ENCODE measurements at places on chromosomes 1 and 21.

- DNase-seq, result no peak
Measured at GRCh38 chr1:240280560-240281322, 189.1 kb downstream of the FMN2 start.

GRCh38 chr1:51768971-51769588, 109.4 kb downstream of the NRDC start:
- peak; percentile 44 for DNase-seq

DNA sequence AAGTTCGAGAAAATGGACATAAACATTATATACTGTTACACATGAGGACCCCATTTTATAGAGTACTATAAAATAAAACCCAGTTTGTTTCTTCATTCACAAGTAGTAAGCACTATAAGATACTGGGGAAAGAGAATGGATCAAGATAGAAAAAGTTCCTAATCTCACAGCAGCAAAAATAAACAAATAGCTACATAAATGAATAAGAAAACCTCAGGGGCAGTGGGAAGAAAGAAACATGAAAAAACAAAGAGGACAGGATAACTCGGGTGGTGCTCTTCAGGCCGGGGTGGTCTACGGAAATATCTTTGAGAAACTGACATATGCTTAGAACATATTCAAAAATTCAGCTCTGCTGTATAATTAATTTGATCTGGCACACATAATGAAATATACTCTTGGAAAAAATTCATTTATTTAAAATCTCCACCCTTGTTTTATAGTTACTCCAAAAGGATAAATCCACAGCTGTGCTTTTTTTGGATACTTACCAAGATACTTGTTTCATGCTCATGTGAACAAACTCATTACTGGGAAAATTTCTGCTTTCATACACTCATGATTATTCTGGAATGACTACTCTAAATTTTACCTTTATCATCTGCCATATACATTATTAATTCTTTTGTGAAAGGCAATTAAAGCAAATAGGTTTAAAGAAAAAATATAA, 20.0 kb downstream of the CEP170 start:
- no peak for DNase-seq

GRCh38 chr1:230277201-230278025, 148.7 kb downstream of the PGBD5 start:
- no peak for DNase-seq

GRCh38 chr1:224203243-224204016, 20.4 kb downstream of the DEGS1 start:
- no peak for DNase-seq

DNA sequence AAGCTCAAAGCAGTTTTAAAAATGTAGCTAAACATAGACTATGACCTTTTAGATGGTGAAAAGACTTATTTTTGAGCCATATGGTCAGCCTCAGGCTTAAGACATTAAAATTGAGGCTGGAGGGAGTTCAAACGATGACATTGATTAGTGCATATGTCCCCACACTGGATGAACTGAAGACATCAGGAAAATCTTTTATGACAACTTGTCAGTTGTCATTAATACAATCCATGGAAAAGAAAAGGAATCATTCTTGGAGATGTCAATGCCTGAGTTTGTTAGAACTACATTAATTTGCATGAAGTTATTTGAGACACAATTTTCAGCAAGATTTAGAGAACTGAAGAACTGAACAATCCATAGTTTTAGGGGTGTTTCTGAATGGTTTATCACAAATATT, 349.9 kb downstream of the COL11A1 start:
- DNase-seq, result no peak

DNA sequence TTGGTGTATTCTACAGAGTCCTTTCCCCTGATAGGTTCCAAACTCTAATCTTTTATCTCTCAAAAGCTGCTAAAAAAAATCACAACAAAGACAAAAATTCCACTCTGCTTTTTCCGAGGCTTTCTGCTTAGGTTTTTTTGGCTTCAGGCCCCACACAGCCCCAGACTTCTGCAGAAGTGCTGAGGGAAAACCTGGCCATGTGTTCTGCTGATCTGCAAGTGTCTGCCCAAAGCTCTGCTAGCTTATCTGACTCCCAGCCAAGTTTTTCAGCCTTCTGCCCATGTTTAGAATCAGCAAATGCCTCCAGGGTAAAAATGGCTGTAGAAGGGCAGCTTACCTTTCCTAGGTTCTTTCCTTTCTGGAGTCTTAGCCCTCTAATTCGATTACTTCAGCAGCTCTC, 28.4 kb downstream of the DISP3 start:
- no peak for DNase-seq

DNA sequence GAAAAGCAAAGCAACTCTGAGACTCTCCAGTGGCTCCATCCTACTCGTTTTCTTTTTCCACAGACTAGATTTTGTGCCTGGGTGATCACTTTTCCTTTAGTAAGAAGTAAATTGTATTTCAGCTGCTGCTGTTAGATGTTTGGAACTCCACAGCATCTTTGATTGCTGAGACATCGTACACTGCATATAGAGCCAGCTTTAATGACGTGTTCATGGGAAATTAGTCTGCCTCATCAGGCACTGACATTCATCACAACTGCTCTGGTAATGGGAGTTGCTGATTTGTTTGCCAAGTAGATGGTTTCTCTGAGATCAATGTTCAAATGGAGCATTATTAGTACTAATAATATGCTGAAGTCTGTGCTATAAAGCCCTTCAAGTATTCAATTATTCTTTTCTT, 573.8 kb upstream of the NR5A2 start:
- no peak for DNase-seq

DNA sequence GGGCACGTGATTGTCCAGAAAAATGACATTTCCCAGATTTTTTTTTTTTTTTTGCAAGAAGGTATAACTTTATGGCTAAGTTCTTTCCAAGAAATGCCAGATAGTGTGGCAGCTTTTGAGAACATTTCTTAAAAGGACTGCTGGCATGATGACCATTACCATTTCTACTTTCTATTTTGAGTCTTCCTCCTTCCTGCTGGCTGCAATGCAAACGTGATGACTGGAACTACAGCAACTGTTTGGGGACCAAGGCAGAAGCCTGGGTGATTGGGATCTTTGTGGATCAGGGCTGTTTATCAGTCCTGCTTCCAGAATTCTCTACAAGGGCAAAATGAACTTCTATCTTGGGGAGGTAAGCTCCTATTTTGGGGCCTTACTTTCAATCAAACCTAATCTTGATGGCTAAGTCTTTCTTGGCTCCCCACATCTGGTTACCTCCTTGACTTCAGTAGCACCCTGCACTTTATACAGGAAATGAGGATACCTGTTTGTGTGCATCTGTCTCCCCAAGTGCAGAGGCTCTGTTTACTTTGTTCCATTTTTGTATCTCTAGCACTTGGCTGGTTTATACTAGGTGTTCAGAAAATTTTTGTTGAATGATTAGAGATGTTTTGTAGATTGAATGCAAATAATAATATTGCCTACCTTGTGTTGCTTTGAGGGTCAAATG, 3.7 kb upstream of the DDX20 start:
- DNase-seq, result no peak

- no peak for DNase-seq
Measured at GRCh38 chr1:193408782-193409293, 222.4 kb upstream of the B3GALT2 start.

DNA sequence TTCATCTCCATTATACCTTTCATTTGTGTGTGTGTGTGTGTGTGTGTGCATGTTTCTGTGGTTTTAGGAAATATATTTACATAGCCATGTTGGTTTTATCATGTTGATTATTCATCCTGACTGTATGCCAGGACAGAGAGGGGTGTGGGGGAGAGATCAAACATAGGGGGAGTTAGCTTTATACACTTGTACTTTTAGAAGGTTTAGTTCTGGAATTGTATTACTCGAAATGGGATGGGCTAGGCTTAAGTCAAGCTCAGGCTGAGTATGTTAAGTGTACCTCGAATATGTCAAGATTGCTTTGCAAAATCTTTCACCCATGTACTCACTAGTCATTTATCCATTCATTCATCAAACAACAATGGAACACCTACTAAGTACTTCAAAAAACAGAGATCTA, 123.3 kb downstream of the HMCN1 start:
- no peak for DNase-seq

GRCh38 chr1:225915538-225915991, 8.5 kb downstream of the PYCR2 start:
- DNase-seq, result no peak

DNA sequence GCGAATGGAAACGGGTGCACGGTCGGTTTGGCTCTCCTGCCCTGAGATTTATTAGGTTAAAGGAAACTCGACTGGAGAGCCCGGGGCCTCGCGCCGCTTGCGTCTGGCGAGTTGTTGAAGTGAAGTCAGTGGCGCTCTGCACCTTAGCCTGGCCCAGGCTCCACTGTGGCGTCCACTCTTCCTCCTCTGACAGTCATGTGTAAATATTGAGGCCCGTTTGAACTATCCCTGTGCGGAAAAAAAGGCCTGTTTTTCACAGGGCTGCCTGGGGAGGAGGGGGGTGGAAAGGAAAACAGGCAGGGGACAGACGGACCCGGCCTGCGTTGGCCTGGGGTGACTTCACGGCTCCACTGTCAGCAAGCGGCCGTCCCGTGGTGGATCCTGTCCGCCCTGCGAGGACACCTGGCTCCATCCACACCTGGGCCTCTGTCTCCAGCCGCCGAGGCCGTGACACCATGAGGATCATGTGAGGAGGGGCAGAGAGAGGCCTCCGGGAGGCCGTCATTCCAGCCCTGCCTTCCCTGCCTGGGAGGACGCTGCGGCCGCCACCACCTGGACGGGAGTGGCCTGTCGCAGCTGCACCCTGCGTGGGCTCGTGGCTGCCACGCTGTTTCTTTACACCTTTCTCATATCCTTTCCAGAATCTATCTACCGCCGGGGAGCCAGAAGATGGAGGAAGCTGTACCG, 59.8 kb downstream of the FAAP20 start:
- DNase-seq, result no peak

GRCh38 chr1:116177861-116178260, 66.7 kb downstream of the MAB21L3 start:
- DNase-seq, result no peak

DNA sequence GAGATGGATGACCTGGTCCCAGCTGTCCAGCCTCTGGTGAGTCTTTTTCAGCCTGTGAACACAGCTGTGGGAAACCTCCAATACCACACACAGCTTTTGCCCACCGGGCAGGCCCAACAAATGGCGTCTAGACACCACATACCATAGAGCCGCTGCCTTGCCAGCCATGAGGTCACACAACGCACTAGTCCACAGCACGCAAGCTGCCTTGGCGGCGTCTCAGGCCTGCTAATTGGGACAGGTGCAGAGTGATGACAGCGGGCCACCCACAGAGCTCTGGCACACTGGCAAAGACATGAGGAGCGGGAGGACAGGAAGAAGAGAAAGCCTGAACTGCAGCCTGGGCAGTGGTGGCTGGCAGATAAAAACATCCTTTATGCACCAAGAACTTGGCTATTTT, 125.5 kb downstream of the ADAMTS1 start:
- no peak for DNase-seq

DNA sequence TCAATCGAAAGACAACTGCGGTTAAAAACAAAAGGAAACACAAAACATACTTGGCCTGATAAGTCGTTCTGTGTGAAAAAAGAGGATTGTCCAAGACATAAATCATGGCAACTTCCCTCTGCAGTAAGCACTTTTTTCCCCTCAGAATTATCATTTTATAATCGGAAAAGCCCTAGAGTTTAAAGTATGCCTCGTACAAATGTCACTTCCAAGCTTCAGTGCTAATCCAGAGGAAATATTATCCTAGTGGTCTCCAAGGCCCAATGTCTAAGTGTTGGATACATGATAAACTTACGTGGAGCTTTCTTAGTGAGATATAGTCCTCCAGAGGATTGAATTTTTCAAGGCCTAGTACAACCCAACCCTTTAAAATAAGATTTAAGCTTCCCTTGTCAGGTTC, 11.2 kb upstream of the NTMT2 start:
- DNase-seq, result no peak

DNA sequence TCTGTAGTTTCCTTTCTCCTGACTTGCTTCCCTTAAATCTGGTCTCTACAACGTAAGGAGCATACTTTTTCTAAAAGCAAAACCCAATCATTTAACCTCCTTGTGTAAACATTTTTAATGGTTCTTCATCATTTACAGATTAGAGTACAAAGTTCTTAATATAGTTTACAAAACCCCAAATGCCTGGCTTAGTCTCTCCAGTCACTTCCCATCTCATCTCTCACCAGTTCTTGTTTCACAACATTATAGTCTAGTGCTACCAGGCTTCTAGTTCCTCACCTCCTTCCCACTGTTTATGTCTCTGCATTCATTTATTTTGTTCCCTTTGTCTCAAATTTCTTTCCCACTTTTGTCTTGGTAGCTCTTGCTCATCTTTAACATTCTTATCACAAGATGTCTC, 168.4 kb downstream of the FASLG start:
- DNase-seq, result no peak

GRCh38 chr1:27144920-27145661, 9.8 kb downstream of the SLC9A1 start:
- no peak for DNase-seq

DNA sequence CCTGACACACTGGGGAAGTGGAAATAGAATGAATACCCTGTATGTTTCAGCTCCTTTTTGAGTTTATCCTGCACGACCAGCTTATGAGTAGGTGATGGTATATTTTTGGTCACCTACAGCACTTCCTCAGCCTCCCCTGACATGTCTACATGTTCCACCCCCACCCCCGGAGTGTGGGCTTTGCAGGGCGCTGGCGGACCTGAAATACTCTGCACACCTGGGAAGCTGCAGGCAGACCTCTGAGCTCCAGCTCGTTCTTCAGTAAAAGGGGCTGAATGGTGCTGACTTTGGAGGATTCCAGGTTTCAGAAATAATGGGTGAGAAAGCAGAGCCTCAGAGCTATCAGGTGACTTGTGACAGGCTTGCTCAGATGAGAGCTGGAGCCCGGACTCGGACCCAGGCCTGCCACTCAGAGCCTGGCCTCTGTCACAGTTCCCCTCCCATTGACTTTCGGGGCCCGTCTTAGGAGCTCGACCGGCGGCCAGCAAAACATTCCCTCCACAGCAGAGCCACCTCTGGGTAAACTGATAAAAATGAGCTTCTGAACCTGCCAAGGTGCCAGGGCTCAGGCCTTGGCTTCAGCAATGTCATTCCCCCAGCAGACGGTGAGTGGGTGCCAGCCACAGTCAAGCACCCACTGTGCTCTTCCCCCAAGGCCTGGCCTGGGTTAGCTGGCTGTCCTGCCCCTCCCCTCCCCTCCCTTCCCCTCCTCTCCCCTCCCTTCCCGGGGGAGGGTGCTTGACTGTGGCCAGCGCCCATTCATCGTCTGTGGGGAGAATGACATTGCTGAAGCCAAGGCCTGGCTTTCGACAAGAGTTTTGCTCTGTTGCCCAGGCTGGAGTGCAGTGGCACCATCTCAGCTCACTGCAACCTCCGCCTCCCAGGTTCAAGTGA, 30.1 kb downstream of the DOP1B start:
- DNase-seq, result no peak

DNA sequence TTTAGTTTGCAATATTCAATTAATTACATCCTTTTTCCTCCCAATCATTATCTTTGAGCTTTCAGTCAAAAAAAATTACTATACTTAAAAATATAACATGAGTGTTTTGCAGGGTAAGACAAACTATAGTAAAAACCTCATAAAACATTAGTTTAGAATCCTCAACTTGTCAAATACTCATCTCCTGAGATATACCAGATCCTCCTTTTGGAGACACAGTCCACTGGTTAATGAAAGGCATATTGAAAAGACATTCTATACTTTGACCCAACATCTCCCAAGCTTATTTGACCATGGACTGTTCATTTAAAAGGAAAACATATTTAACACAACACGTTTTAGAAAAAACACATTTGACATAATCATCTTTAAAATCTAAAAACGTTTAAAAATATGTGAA, 52.8 kb downstream of the NRIP1 start:
- no peak for DNase-seq

GRCh38 chr1:46413596-46413985, 19.5 kb downstream of the FAAH start:
- peak; percentile 7 for DNase-seq

- DNase-seq, result peak; percentile 97
Measured at GRCh38 chr1:152047730-152048415, 11.1 kb upstream of the S100A11 start.

- DNase-seq, result no peak
Measured at GRCh38 chr1:203122159-203122558, 5.4 kb upstream of the ADORA1 start.

All from kidney capillary endothelial cell (primary cell).